ENCODE measurements at places on chromosomes 1 and 21.

- no peak for DNase-seq
Measured at GRCh38 chr1:54173681-54174080, 20.9 kb upstream of the CDCP2 start.

DNA sequence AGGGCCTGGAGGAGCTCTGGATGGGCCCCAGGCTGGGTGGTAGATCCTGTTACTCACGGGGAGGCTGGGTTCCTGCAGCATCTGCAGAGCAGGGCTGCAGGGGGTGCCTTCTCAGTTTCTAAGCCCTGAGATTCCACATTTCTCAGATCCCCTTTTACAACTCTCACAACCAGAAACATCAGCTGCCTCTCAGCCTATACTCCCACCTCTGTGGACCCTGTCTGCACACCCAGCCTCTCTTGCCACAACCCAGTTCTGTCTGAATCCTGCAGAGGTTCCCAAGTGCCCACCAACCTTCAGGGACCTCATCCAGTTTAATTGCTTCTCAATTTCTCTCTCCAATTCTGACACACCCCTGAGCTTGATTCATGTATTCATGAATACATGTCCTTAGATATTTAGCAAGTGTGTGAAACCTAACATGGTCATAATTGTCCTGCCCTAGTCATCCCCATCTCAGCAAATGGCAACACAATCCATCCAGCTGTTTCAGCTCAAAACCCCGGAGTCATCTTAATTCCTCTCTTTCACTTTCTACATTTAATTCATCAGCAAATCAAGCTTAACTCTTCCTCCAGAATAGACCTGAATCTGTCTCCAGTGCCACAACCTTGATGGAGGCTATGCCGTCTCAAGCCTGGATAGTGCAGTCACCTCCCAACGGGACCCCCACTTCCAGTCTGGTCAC lies 57.0 kb upstream of the NEK2 start:
- no peak for DNase-seq

DNA sequence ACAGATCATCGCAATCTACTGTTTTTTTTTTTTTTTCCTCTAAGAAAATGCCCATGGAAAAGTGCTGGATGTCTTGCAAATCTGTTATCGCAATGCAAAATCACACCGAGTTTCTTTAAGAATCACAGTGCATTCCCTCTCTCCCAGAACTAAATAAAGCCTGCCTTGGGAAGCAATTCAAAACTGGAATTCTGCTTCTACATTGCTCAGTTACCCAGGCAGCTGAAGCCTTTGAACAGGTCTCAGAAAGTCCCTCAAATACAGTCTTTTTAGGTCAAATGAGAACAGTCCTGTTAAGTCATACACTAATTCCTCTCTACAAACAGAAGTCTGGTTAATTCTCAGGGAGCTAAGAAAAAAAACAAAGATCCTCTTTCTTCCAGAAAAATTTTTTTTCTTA lies 46.3 kb downstream of the SLC30A10 start:
- DNase-seq: no peak

GRCh38 chr1:235887676-235888075 lies 21.0 kb upstream of the LYST start:
- no peak for DNase-seq

GRCh38 chr21:42939582-42940413 lies 14.4 kb upstream of the ERVH48-1 start:
- no peak for DNase-seq

DNA sequence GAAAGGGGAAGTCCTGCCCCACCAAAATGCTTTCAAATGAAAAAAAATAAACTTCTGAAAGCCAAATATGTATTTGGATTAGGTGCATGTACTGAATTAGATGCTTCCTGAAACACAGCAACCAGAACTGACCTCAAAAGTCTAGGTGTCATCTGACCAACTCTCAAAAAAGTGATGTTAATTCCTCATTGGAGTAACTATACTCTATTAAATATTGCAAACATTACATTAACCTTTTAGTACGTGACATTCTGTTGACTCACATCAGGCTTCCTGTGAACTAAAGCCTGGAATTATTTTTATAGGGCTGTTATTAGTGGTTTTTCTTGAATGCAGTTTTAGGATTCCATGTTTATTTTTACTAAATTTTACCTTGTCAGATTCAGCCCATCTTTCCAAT lies 73.5 kb downstream of the ASTN1 start:
- no peak for DNase-seq

- no peak for DNase-seq
Measured at GRCh38 chr1:2778220-2778592, 23.3 kb downstream of the TTC34 start.

DNA sequence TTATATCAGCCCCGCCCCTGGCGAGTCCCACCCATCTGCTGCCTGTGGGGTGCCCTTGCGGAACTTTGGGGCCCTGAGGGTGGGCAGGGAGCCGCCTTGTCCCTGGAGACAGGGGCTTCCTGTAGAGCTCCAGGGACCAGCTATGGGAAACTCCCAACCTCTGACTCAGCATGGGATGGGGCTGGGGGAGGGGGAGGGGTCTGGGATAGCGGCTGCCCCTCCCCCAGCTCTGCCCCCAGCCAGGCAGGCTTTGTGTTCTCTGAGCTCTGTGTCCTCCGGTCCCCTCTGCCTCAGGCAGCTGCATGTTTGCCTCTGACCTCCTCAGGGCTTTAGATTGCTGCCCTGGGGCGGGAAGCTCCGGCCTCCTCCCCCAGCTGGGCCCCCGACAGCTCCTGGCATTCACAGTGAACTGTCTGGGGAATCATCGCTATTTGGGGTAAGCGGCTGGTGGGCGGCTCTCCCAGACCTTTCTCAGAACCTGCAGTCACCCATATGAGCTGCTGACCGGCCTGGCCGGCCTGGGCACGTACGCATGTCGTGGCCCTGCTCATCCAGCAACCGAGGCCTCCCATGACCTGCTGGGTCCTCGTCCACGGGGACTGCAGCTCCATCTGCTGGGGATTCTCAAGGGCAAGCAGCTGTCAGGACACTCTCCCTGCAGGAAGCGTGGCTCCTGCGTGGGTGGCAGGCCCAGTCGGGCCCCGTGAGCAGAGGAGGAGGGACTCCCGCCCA lies 17.1 kb downstream of the ARHGEF16 start:
- no peak for DNase-seq

DNA sequence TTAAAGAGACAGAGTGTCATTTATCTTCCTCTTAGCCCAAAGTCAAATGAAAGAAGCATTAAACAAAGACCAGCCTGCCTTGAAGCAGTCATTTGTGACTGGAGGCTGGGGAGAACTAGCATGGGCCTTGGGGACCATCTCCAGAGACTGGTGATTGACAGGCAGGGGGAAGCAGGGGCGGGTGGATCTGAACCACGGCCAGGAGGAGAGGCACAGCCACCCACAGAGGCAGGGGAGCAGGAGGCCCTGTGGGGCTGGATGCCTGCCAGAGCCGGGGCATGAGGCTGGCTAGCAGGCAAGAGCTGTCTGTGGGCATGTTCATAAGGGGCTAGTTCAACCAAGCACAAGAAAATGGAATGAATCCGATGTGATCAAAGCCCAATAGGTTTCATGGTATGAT lies 73.9 kb downstream of the PLXNA2 start:
- no peak for DNase-seq

GRCh38 chr1:201461645-201462441 lies 7.1 kb downstream of the PHLDA3 start:
- DNase-seq: no peak

DNA sequence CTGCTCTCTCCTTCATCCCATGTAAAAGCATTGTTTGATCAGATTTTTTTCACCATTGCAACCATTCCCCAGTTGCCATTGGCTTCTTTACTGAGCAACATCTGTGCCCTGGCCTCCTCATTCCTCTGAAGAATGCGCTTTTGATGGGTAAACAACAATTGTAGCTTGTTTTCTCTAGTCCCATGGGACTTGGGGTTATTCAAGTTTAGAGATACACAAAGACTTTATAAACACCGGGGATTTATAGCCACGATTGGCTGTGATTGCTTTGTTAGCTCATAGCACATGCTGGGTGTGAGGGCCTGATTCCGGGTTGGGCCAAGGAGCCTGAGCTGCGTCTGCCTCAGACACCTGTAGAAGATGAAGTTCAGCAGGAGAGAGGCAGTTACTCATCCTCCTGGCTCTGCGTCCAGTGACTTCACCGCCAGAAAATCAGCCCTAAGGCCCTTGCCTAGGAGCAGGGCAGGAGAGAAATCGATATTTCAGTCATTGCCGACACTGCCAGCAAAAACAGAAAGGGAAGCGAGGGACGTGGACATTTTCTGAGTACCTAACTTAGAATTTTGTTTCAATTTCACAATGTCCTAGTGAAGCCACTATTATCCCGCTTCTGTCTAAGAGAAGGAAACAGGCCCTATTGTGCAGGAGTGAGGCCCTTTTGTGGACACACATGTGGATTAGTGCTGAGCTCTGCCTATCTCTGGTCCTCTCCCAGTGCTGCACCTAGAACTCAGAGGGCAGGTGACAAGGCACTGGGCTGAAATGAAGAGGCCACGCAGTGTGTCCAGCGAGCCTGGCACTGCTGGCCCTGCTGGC lies 159.8 kb upstream of the USP24 start:
- DNase-seq: no peak

- no peak for DNase-seq
Measured at GRCh38 chr1:11560061-11560460, 81.1 kb downstream of the DISP3 start.

GRCh38 chr1:248837045-248837780 lies 811 bp upstream of the ZNF672 start:
- no peak for DNase-seq

DNA sequence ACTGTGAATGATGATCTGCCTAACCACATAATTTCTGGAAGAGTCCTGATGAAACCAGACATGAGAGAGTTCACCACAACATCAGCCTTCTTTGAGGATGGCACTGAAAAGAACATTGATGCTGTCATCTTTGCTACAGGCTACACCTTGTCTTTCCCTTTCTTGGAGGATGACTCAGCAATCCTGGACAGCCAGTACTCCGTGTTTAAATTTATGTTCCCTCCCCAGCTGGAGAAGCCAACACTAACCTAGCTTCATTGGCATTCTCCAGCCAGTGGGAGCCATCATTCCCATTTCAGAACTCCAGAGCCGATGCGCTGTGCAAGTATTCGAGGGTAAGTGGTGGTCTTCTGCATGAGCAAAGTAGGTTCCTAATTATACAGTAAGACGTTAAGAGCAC lies 164.1 kb upstream of the POGK start:
- DNase-seq: no peak

DNA sequence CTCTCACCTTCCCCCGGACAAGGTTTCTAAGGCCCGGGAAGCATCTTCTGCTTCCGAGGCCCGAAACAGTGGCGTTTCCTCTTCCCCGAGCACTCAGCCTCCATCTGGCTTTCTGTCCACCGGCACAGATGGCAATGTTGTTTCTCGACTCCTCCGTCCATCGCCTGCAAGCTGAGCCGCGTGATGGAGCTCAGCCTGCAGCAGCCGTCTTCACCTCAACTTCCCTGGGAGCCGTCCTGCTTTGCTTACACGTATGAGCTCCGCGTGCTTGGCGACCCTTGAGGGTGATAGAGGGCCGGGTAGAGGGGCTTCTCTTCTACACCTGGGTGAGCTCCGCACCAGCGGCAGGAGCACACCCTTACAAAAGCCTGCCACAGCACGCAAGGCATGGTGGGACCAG lies 80.4 kb downstream of the AJAP1 start:
- DNase-seq: no peak

- DNase-seq: no peak
Measured at GRCh38 chr1:92563457-92564216, 76.9 kb upstream of the GFI1 start.

DNA sequence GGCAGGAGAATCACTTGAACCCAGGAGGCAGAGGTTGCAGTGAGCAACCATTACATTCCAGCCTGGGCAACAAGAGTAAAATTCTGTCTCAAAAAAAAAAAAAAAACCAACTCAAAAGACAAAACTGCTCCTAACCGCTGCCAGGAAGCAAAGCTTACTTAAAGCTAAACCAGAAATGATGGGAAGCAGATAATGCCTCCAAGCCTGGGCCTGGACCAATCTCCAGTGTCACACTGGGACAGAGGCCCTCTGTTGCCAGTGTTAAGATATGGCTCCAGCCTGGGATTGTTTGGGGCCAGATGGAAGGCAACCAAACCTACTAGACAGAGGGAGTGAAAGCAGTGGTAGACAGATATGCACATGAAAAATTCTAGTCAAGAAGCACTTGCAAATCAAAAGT lies 36.9 kb downstream of the NSL1 start:
- DNase-seq: no peak

- no peak for DNase-seq
Measured at GRCh38 chr1:35725596-35725995, 6.9 kb upstream of the C1orf216 start.

- no peak for DNase-seq
Measured at GRCh38 chr1:153677718-153678518, 570 bp upstream of the NPR1 start.

DNA sequence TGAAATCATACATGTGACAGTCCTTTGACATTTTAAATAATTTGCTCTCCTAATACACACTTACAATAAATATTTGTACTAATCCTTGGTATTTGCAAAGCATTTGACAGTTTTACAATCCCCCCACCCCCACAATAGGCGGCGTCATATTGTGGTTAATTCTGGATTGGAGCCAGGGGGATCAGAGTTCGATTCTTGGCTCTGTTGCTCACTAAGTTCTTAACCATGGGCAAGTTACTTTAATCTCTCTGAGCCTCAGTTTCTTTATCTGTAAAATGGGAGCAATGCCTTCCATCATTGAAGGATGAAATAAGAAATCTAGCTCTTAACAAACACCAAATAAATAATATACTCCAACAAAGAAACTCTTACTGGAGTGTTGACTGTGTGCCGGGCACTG lies 23.8 kb downstream of the CACNA1S start:
- DNase-seq: no peak

- DNase-seq: no peak
Measured at GRCh38 chr1:211118407-211119102, 15.4 kb downstream of the KCNH1 start.

- no peak for DNase-seq
Measured at GRCh38 chr21:38950435-38951094, 144.8 kb downstream of the ETS2 start.

- DNase-seq: no peak
Measured at GRCh38 chr1:46412893-46413595, 18.9 kb downstream of the FAAH start.

- no peak for DNase-seq
Measured at GRCh38 chr1:168987330-168987729, 119.2 kb upstream of the ATP1B1 start.

- DNase-seq: no peak
Measured at GRCh38 chr1:156246781-156247459, 936 bp downstream of the PAQR6 start.

DNA sequence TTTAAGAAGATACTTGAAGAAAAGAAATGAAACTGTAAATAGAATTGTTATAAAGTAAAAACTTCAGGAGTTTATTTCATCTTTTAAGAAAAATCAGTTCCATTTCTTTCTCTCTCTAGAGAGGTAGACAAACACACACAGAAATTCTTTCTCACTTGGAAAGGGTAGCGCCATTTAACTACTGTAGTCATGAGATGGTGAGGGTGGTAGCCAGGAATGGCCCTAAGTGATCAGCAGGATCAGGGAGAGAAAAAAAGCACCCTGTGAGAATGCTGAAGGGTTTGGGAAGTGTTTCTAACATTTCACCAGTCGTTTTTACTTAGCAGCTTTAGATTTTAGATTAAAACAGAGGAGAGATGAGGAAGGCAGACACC lies 205.7 kb upstream of the RUNX1 start:
- no peak for DNase-seq
